CD4-positive, alpha-beta T cell treated with Interleukin-17A for 4 hours (primary cell): ENCODE measurements at places on chromosomes 16 and 17.

GRCh38 chr16:12757546-12757945 is 46.1 kb downstream of the CPPED1 start:
- no peak for DNase-seq

GRCh38 chr16:10039220-10040096 is 142.8 kb downstream of the GRIN2A start:
- no peak for DNase-seq

DNA sequence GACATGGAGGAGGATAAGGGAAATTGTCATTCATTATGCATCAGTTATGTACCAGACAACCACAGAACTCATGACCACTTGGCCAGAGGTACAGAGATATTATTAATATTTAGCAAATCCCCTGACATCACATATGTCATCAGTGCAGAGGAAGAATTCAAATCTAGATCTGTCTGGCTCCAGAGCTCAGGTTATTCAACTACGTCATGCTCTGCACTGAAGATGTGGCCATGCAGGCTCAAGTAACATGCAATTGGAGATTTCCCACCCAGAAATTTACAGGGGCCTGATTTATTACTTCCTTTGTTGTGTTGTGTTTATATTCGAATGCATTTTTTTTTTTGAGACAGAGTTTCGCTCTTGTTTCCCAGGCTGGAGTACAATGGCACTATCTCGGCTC is 224.3 kb downstream of the HS3ST4 start:
- no peak for DNase-seq

- no peak for DNase-seq
Observed at GRCh38 chr17:2940352-2940751, 123.1 kb downstream of the OR1D5 start.

GRCh38 chr17:17019891-17020456 is 22.3 kb upstream of the MPRIP start:
- DNase-seq, result no peak

- DNase-seq, result no peak
Observed at GRCh38 chr17:1829216-1829591, 498 bp downstream of the SMYD4 start.
